ENCODE measurements at places on chromosomes 1 and 21.

DNA sequence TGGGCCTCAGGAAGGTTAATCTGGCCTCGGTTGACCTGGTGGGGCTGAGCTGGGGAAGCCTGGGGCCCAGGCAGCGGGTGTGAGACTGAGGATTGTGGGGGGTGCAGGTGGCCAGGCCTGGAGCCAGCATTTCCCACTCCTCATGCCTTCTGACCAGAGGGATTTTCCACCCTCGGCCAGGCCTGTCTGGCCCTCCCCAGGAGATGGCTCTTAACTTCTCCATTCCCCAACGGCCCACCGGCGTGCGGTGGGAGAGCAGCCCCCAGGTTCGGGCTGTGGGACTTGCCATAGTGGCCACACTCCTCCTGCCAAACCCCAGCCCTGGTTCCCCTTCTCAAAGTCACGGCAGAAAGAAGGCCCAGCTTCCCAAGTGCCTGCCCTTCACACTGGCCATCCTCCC, 126.5 kb upstream of the RUNX3 start:
- DNase-seq, result no peak

DNA sequence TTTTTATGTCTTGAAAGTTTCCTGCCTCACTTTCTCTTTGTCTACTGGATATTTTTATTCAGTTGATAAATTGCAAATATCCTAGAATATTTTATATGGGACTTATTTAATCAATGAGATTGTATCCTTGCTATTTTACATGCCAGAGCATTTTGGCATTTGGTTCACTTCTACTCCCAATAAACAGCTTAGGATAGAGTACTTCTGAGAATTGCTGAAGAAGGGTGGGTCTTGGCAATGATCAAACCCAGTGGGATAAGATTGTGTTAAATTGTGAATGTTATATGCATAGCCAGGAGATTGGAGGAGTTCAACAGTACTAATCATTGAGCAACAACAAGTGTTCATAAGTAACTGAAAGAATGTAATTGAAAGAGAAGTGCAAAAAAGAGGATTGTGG, 60.1 kb downstream of the SDCCAG8 start:
- no peak for DNase-seq

GRCh38 chr1:248776991-248777390, 21.4 kb upstream of the LYPD8 start:
- DNase-seq, result no peak

DNA sequence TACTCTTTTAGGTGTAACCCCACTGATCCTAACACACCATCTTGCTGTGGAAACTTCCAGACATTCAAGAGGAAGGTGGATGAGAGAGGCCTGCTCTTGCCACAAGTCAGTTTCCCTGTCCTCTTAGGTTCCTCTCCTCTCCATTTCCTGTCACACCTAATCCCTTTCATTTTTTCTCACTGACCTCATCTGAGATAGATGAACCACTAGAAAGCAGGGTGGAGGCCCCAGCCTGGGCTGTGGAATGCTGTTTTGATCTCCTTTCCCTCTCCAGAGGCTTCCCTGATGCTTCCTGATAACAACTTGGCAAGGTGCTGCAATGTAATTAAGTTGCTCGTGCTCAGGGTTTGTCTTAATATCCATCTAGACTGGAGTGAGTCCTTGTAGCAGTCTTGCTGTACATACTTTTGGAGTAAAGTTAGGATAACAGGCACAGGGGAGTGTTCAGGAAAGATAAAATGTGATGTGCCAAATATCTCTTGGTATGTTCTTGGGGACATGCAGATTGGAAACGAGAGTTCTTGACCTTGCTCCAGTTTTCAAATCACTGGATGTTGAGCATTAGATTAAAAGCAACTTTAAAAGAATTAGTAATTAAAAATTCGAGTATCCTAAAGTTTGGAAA, 11.2 kb downstream of the LRRC42 start:
- peak; percentile 81 for DNase-seq

GRCh38 chr1:89483010-89483756, 41.4 kb upstream of the LRRC8B start:
- DNase-seq, result peak; percentile 73

Measured in HCEC 1CT (cell line).